ENCODE measurements at places on chromosomes 1 and 21.

- peak; percentile 87 for DNase-seq
Observed at GRCh38 chr1:68321084-68321685, 88.9 kb upstream of the WLS start.

GRCh38 chr1:111205714-111206050 lies 5.2 kb upstream of the DENND2D start:
- no peak for DNase-seq

DNA sequence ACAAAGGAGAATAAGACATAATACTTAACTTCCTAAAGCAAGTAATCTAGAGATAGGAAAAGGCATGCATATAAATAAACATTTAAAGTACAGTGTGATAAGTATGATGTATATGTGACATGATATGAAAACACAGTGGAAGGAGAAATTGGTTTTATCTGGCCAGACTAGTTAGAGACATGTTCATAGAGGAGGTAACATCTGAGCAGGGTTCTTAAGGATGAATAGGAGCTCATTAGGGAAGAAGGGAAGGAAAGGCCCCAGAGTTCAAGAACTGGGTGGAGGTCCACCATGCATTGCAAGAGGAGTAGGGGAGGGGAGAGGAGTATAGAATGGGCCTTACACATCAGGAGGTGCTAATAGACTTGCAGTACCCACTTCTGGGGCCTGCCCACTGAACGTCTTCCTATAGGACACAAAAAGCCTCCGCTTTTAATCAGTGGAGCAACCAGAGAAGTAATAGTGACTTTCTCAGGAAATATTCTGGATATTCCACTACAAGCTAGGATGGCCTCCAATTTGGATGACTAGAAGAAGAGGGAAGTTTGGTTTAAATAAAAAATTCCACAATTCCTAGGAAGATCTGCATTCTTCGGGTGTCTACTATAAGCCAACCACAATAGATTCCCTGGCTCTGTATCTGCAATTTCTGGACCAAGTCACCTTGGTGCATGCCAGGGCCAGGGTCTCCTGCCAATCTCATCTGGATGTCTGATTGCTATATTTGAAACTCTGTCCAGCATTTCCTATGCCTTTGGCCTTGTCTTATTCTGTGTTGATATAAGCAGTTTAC lies 41.9 kb downstream of the NGF start:
- DNase-seq, result no peak

GRCh38 chr1:14824314-14824915 lies 225.9 kb downstream of the KAZN start:
- DNase-seq, result no peak

GRCh38 chr1:20982316-20982715 lies 194.4 kb downstream of the EIF4G3 start:
- no peak for DNase-seq

DNA sequence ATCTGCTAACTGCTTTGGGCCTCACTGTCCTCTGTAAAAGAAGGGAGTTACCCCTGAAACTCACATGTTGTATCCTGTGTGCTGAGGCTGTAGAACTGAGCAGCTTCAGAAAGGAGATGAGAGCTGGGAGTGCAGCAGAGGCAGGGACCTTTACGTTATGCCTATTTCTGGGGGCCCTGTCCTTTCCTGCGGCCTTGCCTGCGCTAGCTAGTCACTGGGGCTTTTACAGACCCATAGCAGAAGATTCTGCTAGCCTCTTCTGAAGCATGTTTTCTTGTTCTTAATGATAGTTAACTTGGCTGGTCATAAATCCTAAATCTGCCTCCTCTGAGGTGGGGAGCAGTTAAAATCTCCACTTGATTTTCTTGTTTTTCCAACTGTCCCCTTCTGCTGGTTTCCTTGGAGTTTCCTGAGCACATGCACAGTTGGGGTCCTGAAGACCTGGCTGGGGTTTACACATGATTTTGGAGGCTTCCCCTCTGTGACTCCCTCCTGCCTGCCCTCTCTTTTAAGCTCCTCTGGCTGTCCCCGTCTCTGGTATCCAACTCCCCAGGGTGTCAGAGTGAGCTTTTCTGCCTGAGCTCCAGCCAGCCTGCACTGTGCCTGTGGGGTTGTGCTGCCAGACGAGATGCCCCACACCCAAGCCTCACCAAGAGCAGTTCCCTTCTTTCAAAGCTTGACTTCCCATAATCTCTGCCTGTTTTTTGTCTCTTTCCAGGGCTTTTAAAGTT lies 76.6 kb downstream of the NOS1AP start:
- no peak for DNase-seq

DNA sequence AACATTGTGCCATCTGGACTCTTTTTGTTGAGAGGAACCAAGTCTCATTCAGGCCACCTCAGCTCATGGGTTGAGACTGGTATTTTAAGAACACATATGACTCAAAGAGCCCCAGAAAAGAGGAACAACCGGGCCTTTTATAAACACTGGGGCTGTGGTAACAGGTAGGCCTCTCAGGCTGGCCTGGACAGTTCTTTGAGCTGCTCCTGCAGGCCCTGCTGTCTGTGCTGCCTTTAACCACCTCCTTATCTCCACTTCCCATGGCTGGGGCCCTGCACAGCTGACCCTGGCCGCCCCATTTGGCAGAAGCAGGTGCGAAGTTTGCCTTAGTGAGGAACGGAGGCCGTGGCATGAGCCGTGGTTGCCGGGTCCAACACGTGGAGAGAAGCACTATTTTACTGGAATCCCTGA lies 163.3 kb downstream of the RHOU start:
- DNase-seq, result peak; percentile 33

DNA sequence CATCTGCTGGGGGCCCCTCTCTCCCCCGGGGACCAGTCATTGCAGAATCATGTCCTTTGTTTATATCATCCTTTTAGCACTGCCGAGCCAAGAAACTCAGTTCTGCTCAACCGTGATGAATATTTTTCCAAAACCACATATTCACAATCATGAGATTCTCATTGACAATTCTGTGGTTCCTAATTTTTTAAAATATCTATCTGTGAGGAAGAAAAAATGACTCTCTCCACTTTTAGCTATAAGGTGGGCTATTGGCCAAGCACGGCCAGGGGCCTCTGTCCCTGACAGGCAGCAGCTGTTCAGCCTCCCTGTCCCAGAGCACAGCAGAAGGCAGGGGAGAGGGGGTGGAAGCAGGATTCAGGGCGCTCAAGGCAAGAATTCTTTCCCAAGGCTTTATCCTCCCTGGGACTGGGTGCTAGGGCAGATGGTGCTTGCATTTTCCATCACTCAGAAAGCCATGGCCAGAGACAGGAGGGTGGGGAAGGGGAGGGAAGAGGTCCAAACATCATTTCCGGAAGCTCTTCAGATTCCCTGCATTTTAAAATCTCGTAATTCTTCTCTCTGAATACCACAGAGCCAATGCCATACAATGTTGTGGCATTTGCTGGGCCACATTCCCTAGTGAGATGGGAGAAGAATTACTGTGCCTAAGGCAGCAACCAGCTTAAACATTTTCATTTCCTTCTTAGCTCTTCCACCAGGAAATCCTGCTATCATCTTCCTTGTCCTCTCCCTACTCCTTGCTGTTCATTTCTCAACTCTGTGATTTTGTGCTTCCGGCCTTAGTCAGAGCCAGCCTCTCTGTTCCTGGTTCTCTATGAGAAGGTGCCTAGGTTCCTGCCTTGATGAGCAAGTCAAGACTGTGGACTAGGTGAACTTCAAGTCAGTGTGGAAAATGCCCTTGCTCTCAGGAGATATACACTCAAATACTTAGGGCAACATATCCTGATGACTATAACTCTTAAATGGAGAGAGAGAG lies 60.3 kb downstream of the KCNJ6 start:
- peak; percentile 73 for DNase-seq

DNA sequence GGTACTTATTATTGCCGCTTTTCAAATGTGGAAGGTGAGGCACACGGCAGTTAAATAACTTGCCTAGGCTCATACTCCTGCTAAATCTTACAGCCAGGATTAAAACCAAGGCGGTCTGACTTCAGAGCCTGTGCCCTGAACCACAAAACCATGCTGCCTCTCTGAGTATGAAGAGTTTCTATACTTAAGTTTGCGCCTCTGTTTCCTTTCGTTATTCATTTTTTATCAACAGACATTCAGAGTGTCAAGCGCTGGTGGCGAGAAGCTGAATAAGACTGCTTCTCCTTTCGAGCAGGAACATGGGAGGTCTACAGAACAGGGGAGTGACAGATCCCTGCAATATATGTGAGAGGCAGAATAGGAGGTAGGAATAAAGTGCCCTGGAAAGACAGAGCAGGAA lies 96.0 kb upstream of the DUSP10 start:
- DNase-seq, result no peak
